ENCODE measurements at places on chromosomes 5 and 9. TPM values are rescaled to one million over a fixed set of nuclear protein-coding genes. Genes with fewer than 3 reads are reported as not detected.

GRCh38 chr9:113427629-113428028, 17.1 kb downstream of the C9orf43 start:
- no peak for DNase-seq

The SLF1 gene
- 9.7 TPM for total RNA-seq

The SH3GL2 gene
- total RNA-seq: not detected

The LCP2 gene
- total RNA-seq: 0.36 TPM

- no peak for DNase-seq
These were observed 467 bp downstream of the C9orf78 start for GRCh38 chr9:129834489-129835127.
